Fibroblast of skin of right biceps (primary cell): ENCODE measurements at places on chromosomes 6 and 20.

- DNase-seq = peak; percentile 49
These were observed 441.4 kb downstream of the COL12A1 start for GRCh38 chr6:74764486-74764885.

DNA sequence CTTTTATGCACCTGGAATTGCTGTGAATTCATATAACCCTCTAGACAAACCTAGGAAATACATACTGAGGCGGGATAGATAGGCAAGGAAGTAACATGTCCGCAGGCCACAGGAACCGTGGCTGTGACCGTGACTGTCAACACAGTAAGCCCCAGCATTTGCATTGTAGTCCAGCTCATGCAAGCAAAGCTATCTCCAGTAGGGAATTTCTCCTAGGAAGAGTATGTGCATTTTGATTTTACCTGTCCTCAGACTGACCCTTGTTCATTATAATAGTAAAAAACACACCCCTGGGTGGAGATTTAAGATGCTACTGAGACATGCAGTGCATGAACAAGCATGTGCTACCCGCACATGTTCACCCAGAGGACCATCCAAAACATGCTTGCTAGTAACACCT, 30.5 kb upstream of the RIMS4 start:
- DNase-seq = no peak

- no peak for DNase-seq
These were observed 67.3 kb upstream of the DDR1 start for GRCh38 chr6:30816791-30817739.

DNA sequence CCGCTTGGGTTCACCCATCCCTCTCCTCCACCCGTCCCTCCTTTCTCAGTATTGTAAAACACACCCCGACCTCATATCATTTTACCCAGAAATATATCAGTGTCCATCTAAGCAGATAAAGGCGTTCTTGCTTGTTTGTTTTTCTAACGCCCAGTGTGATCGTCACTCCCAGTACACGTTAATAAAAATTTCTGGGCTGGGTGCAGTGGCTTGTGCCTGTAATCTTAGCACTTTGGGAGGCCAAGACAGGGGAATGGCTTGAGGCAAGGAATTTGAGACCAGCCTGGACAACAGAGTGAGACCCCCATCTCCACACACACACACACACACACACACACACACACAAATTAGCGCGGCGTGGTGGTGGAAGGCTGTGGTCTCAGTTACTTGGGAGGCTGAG, 24.4 kb upstream of the TFAP2C start:
- no peak for DNase-seq

GRCh38 chr6:126437205-126437604, 97.3 kb downstream of the CENPW start:
- no peak for DNase-seq

DNA sequence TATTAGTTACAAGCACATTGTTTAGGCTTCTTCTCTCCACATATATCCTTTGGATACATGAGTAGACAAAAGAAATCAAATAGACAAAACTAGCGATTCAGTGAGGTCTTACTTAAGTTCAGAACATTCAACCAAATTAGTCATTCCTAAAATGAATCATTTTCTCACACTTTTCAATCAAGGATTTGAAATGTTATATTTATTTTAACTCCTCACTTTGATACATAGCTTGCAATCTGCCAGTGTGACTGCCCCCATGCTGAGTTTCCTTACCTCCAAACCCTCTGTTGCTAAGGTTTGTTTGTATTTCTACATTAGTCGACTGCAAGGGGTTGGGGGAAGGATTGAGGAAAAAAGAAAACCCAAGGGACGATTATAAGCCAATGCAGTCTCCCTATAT, 3.5 kb upstream of the MOXD1 start:
- peak; percentile 46 for DNase-seq

DNA sequence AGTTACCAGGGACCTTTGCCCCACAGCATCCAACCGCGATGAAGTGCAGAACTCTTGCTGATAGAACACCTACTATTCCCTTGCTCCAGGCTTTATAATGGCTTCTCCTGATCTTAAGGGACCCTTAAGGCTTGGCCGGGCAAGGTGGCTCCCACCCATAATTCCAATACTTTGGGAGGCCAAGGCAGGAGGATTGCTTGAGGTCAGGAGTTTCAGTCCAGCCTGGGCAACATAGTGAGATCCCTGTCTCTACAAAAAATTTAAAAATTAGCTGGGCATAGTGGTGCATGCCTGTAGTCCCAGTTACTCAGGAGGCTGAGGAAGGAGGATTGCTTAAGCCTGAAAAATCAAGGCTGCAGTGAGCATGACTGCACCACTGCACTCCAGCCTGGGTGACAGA, 68.8 kb downstream of the GCNT2 start:
- no peak for DNase-seq

DNA sequence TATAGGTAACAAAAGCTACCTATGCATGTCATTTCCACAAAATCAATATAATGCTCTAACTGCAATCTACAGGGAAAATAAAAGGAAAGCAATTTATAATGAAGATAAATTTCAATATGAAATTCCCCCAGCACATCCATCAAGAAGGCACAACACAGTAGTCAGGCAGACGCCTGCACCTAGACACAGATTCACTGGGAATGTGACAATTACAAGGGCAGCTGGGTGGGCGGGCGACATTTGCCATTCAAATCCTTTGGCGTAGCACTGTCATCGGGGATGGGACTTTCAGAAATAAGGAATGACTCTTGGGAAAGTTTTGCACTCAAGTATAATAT, 60.4 kb downstream of the SULF2 start:
- no peak for DNase-seq

GRCh38 chr20:14865169-14865568, 527.8 kb upstream of the FLRT3 start:
- DNase-seq = peak; percentile 30

DNA sequence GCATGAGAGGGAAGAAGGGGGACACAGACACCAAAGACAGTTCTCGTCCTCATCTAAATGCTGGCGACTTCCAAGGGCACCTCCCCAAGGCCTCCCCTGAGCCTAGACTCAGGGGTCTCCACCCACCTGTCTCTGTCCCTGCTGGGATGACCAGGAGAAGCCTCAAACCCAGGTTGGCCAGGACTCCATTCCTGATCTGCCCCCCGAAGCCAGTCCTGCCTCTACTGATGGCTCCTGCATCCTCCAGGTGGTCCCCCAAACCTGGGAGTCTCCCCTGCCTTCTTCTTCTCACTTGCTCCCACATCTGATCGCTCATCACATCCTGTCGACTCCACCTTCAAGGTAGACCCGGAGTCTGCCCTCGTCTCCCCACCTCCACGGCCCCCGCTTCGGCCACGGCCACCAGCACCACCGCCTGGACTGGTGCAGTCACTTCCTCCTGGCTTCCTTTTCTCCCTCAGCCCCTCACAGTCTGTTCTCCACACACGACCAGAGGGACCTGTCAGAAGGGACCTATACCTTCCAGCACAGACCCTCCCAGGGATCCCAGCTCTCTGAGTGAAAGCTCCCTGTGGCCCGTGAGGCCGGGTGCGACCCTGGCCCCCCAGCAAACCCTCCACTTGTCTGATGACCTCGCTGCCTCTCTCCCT, 92.1 kb downstream of the CEBPB start:
- no peak for DNase-seq

- peak; percentile 86 for DNase-seq
These were observed 97.0 kb upstream of the MAN1A1 start for GRCh38 chr6:119446609-119447008.

- no peak for DNase-seq
These were observed 489.5 kb upstream of the JARID2 start for GRCh38 chr6:14756340-14756739.

GRCh38 chr6:146304181-146304580, 239.5 kb upstream of the RAB32 start:
- no peak for DNase-seq

DNA sequence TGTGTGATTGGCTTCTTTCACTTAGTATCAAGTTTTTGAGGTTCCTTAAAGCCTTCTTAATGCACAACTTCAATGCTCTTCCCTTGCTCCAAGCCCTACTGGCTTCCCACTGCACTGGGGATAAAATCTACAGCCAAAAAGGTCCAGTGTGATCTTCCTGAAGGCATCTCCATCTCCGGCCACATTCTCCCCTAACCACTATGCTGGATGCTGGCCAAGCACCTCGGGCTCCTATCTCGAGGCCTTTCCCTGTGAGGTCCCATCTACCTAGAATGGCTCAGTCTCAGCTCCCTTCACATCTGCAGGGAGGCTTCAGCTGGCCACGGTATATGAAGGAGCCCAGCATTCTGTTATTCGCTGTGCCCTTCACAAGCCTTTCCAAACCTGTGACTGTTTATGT, 48.1 kb downstream of the CNKSR3 start:
- DNase-seq = no peak

DNA sequence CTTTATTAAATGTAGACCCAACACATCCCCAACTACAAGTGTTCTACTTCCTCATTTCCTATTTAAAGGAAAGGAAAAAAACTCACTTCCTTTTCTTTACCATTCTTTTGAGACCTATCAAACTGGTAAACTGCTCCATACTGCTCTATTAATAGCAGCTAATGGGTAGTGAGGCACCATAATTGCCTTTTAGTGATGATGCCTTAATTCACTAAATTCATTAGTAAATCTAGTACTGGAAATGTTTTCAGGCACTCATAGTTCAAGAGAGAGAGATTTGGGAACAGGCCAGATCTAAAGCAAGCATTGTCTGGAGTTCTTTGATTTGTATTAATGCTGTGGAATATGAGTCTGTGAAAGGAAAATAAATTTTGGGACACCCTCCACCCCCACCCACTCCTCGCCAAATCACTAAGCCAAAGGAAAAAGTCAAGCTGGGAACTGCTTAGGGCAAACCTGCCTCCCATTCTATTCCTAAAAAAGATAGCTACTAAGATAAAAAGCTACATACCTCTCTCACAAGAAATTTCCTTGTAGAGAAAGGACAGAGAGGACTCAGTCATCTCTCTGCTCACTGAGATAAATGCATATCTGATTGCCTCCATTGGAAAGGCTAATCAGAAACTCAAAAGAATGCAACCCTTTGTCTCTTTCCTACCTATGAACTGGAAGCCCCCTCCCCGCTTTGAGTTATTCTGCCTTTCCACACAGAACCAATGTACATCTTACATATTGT, 13.6 kb upstream of the IBTK start:
- no peak for DNase-seq

DNA sequence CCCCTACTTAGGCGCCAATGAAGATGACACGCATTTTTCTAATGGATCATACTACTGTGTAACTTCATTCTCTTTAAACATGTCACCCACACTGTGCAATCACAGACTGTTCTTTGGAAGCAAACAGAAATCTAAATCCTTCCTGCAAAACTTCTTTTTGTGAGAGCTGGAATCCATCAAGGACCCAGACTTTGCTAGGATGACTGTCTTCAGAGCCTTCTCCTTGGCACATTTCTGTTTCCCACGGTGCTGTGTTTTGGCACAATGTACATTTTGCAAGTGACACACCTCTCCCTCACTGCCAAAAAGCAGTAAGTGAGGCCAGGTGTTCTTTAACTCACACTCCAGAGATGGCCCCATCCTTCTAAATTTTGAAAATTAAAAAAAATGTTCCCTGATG, 21.7 kb upstream of the TAGAP start:
- no peak for DNase-seq

DNA sequence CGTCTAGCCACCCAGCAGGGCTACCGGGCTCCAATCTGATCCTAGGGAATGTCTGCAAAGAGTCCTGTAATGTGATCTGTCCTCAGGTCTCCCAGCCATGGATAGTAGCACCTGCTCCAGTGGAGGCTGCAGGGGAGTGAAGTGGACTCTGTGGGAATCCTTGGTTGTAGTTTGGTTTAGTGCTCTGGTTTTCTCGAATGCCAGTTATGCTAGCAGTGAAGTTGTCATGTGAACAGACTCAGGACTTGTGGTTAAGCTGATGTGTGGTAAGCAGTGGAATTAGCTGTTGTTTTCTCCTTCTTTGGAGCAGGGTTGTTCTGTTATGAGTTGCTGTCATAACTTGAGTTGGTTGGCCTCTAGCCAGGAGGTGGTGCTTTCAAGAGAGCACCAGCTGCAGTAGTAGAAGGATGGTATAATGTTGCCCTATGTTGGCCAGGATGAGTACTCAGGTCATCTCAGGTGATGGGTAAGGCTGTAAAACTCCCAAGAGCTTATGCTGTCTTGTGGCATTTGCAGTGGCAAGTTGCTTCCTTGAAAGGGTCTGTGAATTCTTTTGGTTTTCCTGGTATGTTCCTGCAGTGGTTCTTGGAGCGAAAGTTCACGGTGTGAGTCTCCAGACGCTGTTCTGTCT, 390.2 kb downstream of the UTRN start:
- peak; percentile 67 for DNase-seq

DNA sequence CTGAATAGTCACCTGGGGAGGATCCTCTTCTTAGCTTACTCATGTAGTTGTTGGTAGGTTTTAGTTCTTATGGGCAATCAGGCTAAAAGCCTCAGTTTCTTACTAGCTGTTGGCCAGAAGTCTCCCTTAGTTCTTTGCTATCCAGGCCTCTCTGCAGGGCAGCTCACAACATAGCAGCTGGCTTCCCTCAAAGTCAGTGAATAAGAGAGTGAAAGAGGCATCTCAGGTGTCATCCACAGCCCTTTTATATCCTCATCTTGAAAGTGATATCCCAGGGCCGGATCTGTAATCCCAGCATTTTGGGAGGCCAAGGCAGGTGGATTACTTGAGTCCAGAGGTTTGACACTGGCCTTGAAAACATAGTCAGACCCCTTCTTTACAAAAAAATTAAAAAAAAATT, 42.1 kb upstream of the FOXA2 start:
- no peak for DNase-seq

DNA sequence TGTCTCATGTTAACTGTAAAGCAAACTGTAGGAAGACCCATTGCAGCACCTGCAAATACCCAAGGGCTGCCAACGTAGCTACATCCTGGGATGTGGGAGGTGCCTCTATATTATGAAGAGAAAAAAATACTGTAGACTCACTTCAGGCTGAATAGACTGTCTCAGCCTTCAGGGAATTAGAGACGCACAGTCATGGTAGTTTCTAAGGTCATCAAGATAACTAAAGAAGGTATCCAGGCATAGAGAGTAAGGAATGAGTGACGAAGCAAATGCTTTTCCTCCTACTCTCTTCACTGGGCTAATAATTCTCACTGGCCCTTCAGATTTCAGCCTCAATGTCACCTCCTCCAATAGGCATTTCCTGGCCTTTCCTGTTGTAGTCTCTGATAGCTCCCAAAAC, 121.6 kb upstream of the ECI2 start:
- no peak for DNase-seq

DNA sequence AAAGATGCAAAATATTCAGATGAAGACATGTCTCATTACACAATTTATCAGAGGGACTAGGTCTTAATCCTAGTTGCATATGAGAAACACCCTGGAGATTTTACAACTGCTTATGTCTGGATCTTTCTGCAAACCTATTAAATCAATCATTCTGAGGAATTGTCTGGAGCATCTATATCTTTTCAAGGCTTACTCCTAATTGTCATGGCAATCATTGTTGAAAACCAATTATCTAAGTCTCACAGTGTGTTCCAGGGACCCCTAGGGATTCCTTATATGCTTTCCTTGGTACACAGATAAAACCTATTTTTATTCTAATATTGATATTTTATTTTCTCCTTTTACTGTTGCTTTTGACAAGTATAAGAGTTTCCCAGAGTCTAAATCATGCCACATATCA, 696.9 kb upstream of the EYS start:
- no peak for DNase-seq
